ENCODE measurements at places on chromosomes 6 and 20.

DNA sequence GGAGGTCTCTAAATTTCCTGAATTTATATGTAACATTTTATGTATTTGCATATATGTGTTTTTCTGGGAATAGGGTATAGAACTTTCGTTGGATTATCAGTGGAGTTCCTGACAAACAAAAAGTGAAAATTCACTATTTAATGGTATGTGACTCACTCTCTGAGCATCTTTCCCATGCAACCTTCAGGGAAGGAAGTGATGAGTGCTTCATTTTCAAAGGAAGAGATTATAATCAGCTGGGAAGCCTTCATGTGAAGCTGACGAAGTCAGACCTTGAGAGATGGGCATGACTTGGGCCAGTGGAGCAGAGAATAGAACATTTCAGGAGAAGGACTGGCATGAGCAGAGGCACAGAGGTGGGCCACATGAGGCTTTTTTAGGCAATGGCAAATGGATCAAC is 72.7 kb downstream of the FAXC start:
- DNase-seq: no peak

GRCh38 chr6:41767112-41767833 is 12.4 kb downstream of the FRS3 start:
- no peak for DNase-seq

GRCh38 chr6:53159558-53159957 is 10.9 kb upstream of the GCM1 start:
- no peak for DNase-seq

DNA sequence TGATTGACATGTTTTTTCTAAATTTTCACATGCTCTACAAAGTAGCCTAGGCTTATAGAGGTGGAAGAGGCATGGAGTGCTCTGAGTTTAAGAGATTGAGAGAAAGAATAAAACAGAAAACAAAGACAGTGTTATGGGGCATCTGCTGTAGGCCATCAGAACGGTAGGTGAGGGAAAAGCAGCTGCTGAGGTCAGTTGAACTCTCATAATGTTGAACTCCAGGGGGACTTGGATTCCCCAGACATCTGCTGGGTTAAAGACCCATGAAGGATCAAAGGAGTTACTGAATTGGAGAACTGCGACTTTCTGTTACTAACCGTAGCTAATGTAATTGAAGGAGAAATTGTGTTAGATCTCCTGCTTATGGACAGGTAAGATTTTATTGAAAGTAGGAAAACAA is 333.9 kb downstream of the TFAP2B start:
- DNase-seq: no peak

- no peak for DNase-seq
Measured at GRCh38 chr6:44678252-44678935, 290.9 kb downstream of the CDC5L start.

DNA sequence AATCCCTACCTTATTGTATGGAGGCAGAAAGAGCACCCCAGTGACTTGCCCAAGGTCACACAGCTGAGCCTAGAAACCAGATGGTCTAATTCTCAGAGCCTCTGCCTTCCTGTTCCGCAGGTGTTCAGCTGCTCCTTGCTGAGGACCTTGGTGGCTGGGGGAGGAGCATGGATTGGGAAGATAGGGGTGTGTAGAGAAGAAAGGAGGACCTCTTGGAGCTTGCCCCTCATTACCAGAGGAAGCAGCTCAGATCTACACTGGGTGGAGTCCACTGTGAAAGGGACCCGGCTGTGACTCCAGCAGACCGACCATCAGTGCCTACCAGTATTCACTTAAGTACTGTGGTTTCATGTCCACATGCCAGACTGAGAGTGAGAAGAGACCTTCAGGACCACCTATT is 15.2 kb downstream of the FOXP4 start:
- no peak for DNase-seq

DNA sequence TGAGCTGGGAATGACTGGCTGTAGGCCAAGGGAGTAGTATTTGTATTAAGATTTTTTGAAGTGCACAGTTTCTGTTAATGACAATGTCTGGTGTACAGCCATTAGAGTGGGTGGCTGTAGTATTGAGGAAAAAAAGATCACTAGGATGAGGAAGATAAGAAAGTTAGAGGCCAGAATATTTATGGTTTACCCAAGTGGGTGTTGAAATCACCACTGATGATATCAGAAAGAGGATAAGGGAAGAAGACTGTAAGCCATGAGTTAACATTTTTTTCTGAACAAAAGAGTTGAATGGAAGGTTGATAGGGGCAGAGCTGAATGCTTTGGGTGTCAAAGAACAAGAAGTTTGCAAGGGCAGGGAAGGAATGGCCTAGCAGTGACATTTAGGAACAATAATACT is 104.7 kb downstream of the PRDM13 start:
- no peak for DNase-seq

Measured in CD4-positive, alpha-beta T cell treated with Interleukin-21 for 1 hour (primary cell).